ENCODE measurements at places on chromosomes 16 and 17. TPM values are rescaled to one million over a fixed set of nuclear protein-coding genes. Genes with fewer than 3 reads are reported as not detected.

DNA sequence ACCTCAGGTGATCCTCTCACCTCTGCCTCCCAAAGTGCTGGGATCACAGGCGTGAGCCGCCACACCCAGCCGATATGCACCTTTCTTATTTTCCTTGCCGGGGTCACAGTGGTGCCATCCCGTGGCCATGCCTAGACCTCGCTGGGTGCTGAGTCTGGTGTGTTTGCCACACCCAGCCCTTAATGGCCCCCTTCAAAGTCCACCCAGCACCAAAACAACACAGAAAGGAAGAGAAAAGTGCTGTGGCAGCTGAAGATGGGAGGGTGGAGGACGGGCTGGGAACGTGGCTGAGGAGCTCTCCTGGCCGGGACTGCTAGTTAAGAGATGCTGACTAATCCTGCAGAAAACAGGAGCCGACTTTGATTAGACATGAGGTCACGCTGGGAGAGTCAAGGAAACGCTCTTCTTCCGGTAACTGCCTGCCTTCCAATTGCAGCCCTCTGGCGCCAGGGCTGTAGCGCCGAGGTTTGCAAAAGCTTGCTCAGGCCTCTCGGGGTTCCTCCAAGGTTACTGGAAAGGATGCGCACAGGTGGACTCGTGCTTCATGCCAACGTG is 10.9 kb downstream of the SLC43A2 start:
- DNase-seq, result no peak

GRCh38 chr17:62093188-62094155 is 28.4 kb upstream of the MED13 start:
- no peak for DNase-seq

- DNase-seq, result no peak
Observed at GRCh38 chr16:14041164-14041563, 30.0 kb upstream of the MRTFB start.

- no peak for DNase-seq
Observed at GRCh38 chr17:61837175-61838051, 25.9 kb downstream of the BRIP1 start.

- no peak for DNase-seq
Observed at GRCh38 chr17:9557857-9558256, 17.8 kb downstream of the STX8 start.

- DNase-seq, result no peak
Observed at GRCh38 chr16:75086688-75087374, 29.7 kb downstream of the LDHD start.

GRCh38 chr16:5070431-5071186 is 1.0 kb upstream of the ALG1 start:
- peak; percentile 39 for DNase-seq

GRCh38 chr17:82489851-82490511 is 29.6 kb upstream of the FOXK2 start:
- no peak for DNase-seq

DNA sequence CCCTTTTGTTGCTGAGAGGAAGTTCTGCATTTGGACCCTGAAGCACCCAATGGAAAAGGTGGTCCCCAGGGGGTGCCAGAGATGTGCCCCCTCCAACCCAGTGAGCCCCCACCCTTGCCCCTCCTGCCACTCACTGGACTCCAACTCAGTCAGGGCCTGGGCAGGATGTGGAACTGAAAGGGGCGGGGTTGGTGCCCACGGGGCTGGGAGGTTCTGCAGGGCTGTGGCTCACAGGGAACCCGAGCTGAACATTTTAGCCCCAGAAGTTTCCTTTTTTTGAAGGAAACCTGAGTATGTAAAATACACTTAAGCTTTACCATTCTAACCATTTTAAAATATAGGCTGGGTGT is 15.8 kb upstream of the OGFOD3 start:
- DNase-seq, result no peak

GRCh38 chr16:75095204-75095621 is 21.4 kb downstream of the LDHD start:
- no peak for DNase-seq

- DNase-seq, result peak; percentile 87
Observed at GRCh38 chr17:82648742-82649331, 593 bp upstream of the WDR45B start.

DNA sequence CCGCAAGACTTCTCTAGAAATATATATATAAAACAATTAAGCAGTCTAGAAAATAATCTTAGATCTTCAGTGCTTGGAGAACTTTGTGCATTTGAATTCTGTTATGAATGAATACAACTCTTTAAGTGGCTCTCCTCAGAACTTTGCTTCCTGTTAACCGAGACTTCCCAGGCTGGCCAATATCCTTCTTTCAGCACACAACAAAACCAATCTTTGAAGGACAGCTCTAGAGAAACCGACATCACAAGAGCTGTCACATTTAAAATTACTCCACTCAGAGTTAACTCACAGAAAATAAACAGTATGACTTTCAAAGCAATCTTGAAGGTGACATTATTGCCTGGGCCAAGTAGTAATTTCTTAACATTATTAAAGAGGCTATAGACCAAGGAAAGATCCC is 49.7 kb upstream of the ITGA2B start:
- no peak for DNase-seq

- DNase-seq, result no peak
Observed at GRCh38 chr17:7629939-7630571, at the start of gene SHBG. Gene SHBG (plus strand): TSS chr17:7630135. CDS start chr17:7630173, 38 bp downstream.

- DNase-seq, result no peak
Observed at GRCh38 chr16:83363521-83363920, 444.3 kb upstream of the HSBP1 start.

GRCh38 chr17:35155246-35155645 is 7.6 kb downstream of the UNC45B start:
- peak; percentile 22 for DNase-seq

GRCh38 chr17:16887523-16888095 is 84.3 kb downstream of the TNFRSF13B start:
- no peak for DNase-seq

- DNase-seq, result peak; percentile 80
Observed at GRCh38 chr16:65070831-65071432, 50.9 kb downstream of the CDH11 start.

DNA sequence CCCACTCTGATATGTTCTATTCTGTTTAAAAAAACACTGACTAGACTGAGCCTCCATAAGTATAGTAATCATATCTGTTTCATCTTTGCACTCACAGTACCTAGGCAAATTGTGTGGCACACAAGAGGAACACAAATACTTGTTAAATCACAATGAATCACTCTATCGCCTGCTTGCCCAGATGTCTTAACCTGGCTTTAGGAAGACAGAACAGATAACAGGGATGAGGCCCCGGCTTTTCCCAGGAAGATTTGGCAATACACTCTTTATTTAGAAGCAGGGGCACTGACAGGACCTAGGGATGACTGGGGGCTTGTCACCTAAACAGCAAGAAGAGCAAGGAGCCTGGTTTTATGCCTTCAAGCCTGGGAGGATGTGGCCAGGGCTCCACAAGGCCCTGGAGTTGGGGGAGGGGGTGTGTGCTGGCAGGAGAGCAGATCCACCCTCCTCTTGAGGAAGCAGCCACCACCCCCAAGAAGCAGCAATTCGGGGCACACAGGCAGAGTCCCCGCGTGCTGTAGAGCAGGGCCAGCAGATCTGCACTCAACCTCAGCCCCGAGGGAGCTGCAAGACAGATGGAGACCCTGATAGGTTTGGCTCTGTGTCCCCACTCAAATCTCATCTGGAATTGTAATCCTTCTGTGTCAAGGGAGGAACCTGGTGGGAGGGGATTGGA is 41.0 kb upstream of the KSR1 start:
- peak; percentile 44 for DNase-seq

- no peak for DNase-seq
Observed at GRCh38 chr16:24344784-24345183, 88.6 kb downstream of the CACNG3 start.

DNA sequence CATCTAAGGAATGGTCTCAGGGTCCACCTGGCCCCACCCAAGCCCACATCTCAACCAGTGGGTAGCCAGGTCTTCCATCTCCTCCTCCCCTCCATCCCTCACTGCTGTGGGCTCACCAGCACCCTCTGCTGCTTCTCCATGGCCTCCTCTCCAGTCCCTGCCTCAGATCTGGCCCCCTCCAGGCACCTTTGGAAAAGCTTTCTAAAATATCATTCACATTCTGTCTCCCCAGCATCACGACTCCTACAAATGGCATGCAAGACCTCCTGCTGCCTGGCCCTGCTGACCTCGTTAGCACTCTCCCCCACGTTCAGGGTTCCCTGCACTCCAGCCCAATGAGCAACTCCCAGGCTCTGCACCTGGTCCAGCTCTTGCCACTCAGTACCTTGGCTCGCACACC is 13.7 kb downstream of the GLP2R start:
- no peak for DNase-seq

GRCh38 chr16:10740845-10741208 is 2.8 kb upstream of the NUBP1 start:
- no peak for DNase-seq

DNA sequence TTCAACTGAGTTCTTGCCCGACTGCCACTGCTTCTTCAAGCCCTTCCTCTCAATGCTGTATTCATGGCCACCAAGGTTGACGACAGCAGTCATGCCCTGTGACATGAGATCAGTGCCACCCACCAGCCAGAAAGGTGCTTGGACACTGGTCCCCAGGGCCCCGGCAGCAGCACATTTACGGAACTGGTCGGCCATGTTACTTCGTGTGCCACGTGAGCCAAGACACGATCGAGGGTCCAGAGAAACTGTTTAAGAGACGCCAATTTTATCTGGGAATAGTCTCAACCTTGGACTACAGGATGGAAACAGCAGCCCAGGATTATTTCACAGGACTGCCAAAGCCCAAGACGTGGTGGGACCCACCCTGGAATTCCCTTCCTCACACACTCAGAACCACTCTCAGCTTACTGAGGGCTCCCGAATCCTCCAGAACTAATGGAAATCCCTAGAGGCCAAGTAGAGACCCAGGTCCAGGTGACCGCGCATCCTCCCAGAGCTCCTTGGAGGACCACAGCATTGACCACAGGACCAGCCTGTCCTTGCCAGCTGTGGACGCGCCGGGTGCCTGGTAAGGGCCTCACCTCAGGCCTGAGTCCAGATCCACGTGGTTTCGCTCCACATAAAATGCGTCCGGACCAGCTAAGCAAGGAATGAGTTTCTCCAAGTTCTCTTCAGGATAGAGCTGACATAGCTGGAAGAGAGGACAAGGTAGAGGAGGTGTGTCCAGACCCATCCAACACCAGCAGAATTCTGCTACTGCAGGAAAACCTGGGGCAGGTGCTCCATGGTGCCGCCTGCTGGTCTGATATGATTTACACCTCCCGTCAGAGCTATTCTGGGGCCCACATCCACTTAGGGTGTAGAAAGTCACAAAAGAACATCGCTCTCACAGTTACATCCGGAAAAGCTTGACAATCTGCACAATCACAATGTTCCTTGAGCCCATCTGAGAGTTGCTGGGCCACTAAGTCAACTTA is 28.2 kb downstream of the MAP1LC3B start:
- DNase-seq, result peak; percentile 50

GRCh38 chr17:45318561-45319230 is 1.9 kb upstream of the MAP3K14 start:
- no peak for DNase-seq

DNA sequence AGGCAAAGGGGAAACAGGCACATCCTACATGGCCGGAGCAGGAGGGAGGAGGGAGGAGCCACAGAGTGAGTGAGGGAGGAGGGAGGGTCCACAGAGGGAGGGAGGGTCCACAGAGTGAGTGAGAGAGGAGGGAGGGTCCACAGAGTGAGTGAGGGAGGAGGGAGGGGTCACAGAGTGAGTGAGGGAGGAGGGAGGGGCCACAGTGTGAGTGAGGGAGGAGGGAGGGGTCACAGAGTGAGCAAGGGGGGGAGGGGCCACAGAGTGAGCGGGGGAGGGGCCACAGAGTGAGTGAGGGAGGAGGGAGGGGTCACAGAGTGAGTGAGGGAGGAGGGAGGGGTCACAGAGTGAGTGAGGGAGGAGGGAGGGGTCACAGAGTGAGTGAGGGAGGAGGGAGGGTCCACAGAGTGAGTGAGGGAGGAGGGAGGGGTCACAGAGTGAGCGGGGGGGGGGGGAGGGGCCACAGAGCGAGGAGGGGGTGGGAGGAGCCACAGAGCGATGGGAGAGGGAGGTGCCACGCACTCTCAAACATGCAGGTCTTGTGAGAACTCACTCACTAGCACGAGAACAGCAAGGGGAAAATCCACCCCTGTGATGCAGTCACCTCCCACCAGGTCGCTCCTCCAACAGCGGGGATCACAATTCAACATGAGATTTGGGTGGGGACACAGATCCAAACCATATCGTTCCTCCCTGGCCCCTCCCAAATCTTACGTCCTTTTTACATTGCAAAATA is 24.3 kb upstream of the CDH15 start:
- DNase-seq, result no peak

DNA sequence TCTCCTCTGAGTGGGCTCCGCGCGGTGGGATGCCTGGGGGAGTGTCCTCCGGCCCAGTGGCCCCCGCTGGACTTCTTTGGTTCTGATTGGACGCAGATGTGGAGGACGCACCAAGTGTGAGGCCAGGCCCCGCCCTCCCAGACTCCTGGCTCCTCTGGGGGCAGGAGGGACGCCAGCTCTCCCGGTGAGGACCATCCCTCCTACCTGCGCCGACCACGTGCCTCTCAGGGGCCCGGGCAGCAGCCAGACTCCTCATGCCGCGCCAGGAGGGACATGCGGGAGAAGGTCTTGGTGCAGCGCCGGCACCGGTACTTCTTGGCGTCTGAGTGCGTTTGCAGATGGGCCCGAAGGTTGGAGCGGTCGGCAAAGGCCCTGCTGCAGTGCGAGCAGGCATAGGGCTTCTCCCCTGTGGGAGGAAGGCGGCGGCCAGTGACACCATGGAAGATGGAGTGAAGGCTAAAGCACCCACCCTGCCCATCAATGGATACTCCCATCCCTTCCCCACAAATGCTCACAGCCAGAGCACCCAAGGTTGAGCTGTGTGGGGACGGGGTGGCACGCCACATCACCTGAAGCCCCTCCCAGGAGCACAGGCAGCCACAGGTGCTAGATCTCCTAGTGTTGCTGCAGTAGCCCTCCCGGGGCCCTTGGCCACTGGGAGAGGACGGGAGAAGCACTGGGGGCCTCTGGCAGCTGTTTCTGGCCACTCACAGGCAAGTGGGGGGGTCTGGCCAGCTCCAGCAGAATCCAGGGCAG is 7.9 kb downstream of the SNAI3 start:
- DNase-seq, result no peak

GRCh38 chr16:84907051-84907450 is 87.3 kb downstream of the CRISPLD2 start:
- DNase-seq, result no peak

- DNase-seq, result no peak
Observed at GRCh38 chr17:77242118-77242851, 101.5 kb downstream of the SEC14L1 start.

GRCh38 chr17:42889809-42890208 is 10.8 kb upstream of the G6PC1 start:
- no peak for DNase-seq

The TENT4B gene
- 23.5 TPM for total RNA-seq

The OR1F1 gene
- total RNA-seq, result not detected

The EPX gene
- not detected for total RNA-seq

The HSD17B2 gene
- not detected for total RNA-seq

The PDE6G gene
- total RNA-seq, result not detected

The UNC13D gene
- 11.4 TPM for total RNA-seq

The DHX58 gene
- 16.3 TPM for total RNA-seq

The TP53TG3F gene
- not detected for total RNA-seq

Measured in sigmoid colon (tissue), 7 donors.